Islet precursor cell (in vitro differentiated cells): ENCODE measurements at places on chromosomes 7 and 10.

- no peak for DNase-seq
Observed at GRCh38 chr7:104839842-104840241, 174.2 kb upstream of the KMT2E start.

DNA sequence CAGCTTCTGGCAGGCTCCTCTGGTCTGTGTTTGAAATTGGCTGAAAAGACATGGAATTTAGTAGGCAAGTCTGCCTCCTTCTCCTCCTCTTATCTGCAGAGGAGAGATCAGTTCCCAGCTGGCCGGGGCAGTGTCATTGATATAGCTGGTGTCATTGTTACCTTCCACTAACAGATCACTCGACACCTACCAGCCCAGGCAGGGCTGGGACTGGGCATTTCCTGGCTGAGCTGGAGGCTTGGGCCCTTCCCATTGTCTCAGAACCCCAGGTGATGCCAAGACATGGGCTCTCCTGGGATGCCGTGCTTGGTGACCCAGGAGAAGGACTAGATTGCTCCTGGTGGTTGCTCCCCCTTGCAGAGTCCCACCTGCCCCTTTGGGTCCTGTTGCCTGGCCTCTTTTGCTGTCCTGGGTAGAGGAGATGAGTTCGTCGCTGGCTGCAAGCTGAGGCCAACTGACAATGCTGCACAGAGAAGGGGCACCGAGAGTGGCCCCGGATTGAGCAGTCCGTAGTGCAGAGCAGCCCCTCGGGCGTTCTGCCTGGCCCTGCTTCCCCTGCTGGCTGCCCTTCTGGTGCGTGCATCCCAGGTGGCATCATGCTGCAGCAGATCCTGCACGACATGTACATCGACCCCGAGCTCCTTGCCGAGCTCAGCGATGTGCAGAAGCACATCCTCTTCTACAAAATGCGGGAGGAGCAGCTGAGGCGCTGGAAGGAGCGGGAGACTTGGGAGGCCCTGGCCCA is at the start of gene SH2D4B:
SH2D4B (plus strand) TSS at position 167 of the 745 bp plus-strand sequence; CDS start at position 597, 430 bp downstream.
- DNase-seq: peak; percentile 58

DNA sequence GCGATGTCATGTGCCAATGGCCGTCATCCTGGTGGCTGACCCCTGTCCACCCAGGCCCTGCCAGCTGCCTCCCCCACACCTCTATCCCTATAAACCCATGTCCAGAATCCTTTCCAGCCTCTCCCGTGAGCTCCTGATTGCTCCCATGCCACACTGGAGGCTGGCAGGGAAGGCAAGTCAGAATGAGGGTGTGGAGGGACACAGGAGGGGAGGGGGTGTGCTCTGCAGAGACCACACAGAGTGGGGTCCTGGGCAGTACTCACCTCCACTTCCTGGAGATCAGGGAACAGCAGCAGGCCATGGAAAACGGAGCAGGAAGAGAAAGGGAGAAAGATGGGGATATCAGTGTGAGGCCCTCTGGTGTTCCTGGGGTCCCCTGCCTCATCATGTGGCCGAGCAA is 15.7 kb downstream of the SPOCK2 start:
- no peak for DNase-seq

- no peak for DNase-seq
Observed at GRCh38 chr10:79560160-79560709, at the start of gene SFTPA2. TSS of gene SFTPA2 (minus strand) at chr10:79560407. CDS start at chr10:79559483, 924 bp downstream.

- DNase-seq: no peak
Observed at GRCh38 chr10:71316056-71316785, 2.8 kb upstream of the SLC29A3 start.

- DNase-seq: no peak
Observed at GRCh38 chr7:152883858-152884257, 124.3 kb downstream of the ACTR3B start.

- no peak for DNase-seq
Observed at GRCh38 chr10:115049960-115050359, 43.2 kb upstream of the ATRNL1 start.

GRCh38 chr7:99124751-99125504 is 19.0 kb downstream of the SMURF1 start:
- no peak for DNase-seq

GRCh38 chr7:79563821-79564522 is 110.5 kb upstream of the MAGI2 start:
- DNase-seq: no peak

GRCh38 chr10:21943633-21944265 is 59.8 kb downstream of the DNAJC1 start:
- DNase-seq: no peak

DNA sequence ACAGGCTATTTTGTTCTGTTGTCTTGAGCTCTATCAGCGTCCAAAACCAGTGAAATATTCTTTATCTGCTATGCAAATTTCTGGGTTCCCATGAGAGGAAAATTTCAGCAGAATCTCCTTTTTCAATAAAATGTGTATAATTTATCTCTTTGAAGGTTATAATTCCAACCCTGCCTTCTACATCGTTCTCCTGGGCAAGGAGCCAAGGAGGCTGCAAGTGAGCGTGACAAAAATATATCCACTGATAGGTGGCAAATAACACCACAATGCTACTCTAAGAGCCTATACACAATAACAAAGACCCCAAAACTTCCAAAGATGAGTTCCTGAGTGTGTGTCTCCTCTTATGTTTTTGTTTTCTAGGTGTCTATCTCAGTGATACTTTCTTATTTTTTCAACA is 664.7 kb upstream of the SORCS1 start:
- DNase-seq: no peak
